Forelimb muscle (tissue), 1 donor: ENCODE measurements at places on chromosomes 1 and 21. TPM values are rescaled to one million over a fixed set of nuclear protein-coding genes. Genes with fewer than 3 reads are reported as not detected.

SSU72 gene
- polyA plus RNA-seq = 95.9 TPM

DNA sequence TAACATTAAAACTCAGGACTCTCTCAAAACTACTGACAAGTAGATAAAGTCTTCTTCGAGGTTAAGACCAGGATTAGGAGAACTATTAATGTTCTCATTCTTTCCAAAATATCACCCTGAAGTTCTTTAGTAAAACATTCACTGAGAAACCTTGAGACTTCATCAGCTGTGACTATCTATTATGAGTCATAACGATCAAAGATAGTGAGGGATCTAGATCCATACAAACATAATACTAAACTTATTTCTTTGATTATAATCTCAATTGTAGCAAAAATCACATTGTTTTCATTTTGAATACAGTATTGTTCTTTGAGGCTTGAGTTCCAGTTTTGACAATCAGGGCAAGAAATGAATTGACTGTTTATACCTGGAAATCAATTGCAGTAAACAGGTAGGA is 11.1 kb downstream of the PYHIN1 start:
- DNase-seq = no peak

GRCh38 chr1:173925306-173926242 is 8.4 kb upstream of the SERPINC1 start:
- DNase-seq = no peak

DNA sequence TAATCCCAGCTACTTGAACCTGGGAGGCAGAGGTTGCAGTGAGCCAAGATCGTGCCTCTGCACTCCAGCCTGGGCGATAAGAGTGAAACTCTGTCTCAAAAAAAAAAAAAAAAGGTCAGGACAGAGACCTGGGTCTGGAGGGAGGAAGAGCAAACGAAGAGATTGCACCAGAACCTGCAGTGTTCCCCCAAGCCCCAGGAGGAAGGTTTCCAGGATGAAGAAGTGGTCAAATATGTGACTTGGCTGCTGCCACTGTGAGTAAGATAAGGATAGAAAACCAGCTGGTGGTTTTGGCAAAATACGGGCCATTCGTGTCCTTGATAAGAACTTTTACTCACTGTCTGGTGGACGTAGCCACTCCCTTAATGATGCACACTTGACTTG is 42.2 kb downstream of the CLDN14 start:
- DNase-seq = no peak
